ENCODE measurements at places on chromosomes 7 and 10. TPM values are rescaled to one million over a fixed set of nuclear protein-coding genes. Genes with fewer than 3 reads are reported as not detected.

The OR6V1 gene
- not detected for total RNA-seq

The ZNF33B gene
- total RNA-seq, result 6.1 TPM

The ANAPC16 gene
- total RNA-seq, result 53.1 TPM

The FAM221A gene
- 2.8 TPM for total RNA-seq

The PIP gene
- not detected for total RNA-seq

The MLXIPL gene
- not detected for total RNA-seq

The PDE6C gene
- total RNA-seq, result not detected

The COA1 gene
- total RNA-seq, result 54.8 TPM

The KCP gene
- total RNA-seq, result 0.66 TPM

The OR2A1 gene
- total RNA-seq, result under 0.01 TPM

The DNAJC30 gene
- total RNA-seq, result 3.8 TPM

The FOXK1 gene
- 29.5 TPM for total RNA-seq
